ENCODE measurements at places on chromosomes 6 and 20.

- DNase-seq: no peak
These were observed 234.3 kb downstream of the ARHGAP18 start for GRCh38 chr6:129475477-129476247.

GRCh38 chr6:168967281-168967925 lies 286.2 kb downstream of the THBS2 start:
- DNase-seq: no peak

GRCh38 chr6:23301556-23301955 lies 732.2 kb downstream of the HDGFL1 start:
- no peak for DNase-seq

DNA sequence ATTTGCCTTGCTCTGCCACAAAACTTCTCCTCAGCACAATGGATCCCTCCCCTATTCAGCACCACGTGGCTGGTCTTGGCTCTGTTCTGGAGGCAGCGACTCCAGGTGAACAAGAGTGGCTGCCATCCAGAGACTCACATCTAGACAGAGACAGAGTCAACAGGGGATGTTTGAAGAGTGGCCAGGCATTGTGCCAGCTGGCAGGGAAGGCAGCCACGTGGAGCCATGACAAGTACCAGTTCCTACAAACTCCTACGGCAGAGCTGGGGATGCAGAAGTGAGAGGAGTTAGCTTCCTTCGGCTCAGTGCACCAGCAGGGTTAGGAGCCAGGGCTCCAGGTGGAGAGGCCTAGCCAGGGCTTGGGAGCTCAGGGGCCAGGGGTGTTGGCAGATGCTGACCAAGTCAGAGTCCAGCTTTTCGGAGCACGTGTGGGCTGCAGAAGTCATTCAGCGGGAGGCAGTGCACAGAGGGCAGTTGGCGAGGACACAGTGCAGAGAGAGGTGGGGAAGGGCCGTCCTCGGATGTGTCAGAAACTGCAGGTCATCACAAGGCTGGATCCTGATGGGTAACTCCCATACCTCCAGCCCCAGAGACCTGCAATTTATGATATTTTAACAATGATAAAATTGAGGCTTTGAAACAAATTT lies 171.7 kb upstream of the PDE10A start:
- DNase-seq: no peak

DNA sequence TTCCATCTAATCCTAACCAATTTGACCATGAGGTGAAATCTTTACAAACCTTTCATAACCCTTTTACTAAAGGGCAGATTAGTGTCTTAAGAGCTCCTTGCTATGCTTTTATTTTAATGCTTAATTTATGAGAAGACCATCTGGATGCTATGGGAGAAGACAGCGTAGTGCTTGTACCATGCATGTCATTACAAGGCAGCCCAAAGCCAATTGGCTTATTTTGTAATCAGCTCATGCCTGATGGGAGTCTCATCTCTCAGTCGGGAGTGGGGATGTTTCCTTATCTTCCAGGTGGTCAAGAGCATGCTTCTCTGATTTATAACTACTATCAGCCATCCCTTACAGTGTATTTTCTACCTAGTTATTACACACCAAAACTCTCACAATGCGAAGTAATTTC lies 304.7 kb downstream of the FARS2 start:
- no peak for DNase-seq

- no peak for DNase-seq
These were observed 60.2 kb downstream of the CTCFL start for GRCh38 chr20:57464642-57465211.

GRCh38 chr6:163397326-163397725 lies 17.2 kb upstream of the QKI start:
- no peak for DNase-seq

DNA sequence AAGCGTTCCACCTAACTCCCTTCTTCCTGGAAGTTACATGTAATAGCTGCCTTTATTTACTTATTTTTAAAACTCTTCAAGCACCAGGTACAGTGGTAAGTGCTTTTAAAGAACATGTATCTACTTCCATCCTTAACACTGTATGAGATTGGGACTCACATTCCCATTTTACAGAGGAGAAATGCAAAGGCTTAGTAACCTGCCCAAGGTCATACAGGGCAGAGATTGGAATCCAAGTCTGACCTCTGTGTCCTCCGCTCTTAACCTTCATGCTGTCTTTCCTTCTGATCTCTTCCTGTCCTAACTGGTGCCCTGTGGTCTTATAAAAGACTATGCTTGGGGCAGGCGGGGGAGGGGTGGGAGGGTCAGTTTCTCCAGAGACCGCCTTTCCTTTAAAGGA lies 1.6 kb downstream of the B4GALT5 start:
- DNase-seq: no peak

DNA sequence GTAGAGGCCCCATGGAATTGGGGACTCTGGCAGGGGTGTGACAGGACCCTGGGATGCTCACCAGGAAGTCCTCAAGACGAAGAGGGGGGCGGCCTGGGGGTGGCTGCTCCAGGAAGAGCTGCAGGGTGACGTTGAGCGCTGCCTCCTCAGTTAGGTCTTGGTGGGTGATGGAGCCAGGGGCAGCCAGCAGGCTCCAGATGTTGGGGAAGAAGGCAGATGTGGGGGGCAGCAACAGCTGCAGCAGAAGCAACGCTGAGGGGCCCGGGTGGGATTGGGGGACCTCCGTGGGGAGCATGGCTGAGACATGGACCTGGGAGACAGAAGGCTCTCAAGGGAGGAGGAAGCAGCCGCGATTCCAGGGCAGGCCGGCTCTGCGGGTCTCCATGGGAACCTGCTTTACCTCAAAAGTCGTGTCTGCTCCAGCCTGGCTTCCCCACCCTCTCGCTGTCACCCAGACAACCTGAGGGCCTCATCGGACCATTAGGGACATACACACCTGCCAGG lies 591 bp downstream of the VWA7 start:
- DNase-seq: no peak

GRCh38 chr6:97459535-97459934 lies 176.5 kb upstream of the MMS22L start:
- no peak for DNase-seq

DNA sequence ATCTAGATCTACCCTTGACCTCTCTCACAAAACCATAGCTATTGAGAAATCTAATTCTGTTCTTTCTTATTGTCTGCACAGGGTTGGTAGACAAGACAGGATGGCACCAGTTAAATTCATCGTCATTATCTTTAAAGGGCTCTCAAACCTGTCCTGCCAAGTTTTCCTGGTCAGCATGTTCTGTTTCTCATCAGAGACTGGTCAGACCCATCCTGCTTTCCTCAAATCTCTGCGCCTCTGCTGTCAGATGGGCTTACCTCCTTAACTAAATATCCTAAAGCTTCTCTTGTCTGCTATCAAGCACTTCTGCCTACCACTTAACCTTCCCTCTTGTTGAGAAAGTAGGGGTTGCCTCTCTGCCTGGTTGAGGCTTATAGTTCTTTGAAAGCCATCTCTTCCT lies 125.2 kb downstream of the MYO6 start:
- no peak for DNase-seq

- DNase-seq: no peak
These were observed 308.7 kb upstream of the SGK1 start for GRCh38 chr6:134626589-134626988.

- no peak for DNase-seq
These were observed 2.2 kb downstream of the INSM1 start for GRCh38 chr20:20370094-20370575.
